ENCODE measurements at places on chromosomes 13 and 19. TPM values are rescaled to one million over a fixed set of nuclear protein-coding genes. Genes with fewer than 3 reads are reported as not detected.
A peak's percentile ranks its signal among the peaks of the same experiment; 100 is the strongest.

DNA sequence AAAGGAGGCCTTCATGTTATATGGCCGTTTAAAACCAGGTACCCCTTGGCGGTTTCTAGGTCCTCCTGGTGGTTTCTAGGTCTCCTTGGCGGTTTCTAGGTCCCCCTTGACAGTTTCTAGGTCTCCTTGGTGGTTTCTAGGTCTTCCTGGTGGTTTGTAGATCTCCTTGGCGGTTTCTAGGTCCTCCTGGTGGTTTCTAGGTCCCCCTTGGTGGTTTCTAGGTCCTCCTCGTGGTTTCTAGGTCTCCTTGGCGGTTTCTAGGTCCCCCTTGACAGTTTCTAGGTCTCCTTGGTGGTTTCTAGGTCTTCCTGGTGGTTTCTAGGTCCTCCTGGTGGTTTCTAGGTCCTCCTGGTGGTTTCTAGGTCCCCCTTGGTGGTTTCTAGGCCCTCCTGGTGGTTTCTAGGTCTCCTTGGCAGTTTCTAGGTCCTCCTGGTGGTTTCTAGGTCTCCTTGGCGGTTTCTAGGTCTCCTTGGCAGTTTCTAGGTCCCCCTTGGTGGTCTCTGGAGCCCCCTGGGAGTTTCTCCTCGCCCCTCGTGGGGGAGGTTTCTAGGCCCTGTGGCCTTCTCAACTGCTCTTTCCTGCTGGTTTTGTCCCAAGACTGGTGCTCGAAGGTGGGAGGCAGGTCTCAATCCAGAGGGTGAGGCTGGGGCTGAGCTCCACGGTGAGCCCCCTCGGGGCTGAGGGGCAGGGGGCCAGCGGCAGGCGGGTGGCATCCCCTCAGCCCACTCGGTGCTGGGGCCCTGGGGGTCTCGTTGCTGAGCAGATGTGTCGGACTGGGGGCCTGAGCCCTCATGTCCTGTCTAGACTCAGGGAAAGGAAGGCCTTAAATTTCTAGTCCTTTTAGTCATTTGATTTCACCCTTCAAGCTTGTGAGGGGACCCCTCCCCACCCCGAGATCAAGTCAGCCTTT lies 8.0 kb downstream of the HCN2 start:
- no peaks in the 10 kb centered on the region for H3K27me3 ChIP-seq
- no peaks in the 10 kb centered on the region for H3K4me1 ChIP-seq
- no peak for DNase-seq
- H3K4me3 ChIP-seq: no peak overlapping the region

GRCh38 chr13:60143775-60144174 lies 20.0 kb downstream of the DIAPH3 start:
- no peaks in the 10 kb centered on the region for H3K4me1 ChIP-seq
- no peaks in the 10 kb centered on the region for H3K27me3 ChIP-seq
- no peak overlapping the region for H3K4me3 ChIP-seq
- H3K36me3 ChIP-seq: no peaks in the 10 kb centered on the region
- DNase-seq: no peak

DNA sequence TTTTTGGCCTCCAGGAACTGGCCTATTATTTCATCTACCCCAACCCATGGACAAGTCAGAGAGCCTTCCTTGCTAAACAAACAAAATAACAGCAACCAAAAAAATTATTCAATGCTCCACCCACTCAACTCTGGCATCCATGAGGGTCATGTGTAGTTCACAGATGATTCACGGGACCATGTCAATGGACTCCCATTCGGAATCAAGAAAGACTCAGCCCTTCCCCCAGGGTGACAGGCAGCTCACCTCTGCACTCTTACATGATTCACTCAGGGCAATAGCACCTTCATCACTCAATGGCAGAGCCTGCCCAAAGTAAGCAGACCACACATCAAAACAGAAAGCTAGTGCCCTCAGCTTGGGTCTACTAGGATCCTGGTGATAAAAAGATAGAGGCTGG lies 14.3 kb upstream of the SCEL start:
- H3K27me3 ChIP-seq: no peaks in the 10 kb centered on the region
- H3K4me3 ChIP-seq: no peak overlapping the region
- H3K36me3 ChIP-seq: no peaks in the 10 kb centered on the region

- H3K27ac ChIP-seq: peak overlapping the region; percentile 70
- H3K4me3 ChIP-seq: no peak overlapping the region
- DNase-seq: no peak
- H3K36me3 ChIP-seq: no peaks in the 10 kb centered on the region
- H3K27me3 ChIP-seq: no peaks in the 10 kb centered on the region
- no peaks in the 10 kb centered on the region for H3K4me1 ChIP-seq
Measured at GRCh38 chr19:18644196-18645034, 7.6 kb downstream of the KLHL26 start.

- H3K4me3 ChIP-seq: no peak overlapping the region
- no peaks in the 10 kb centered on the region for H3K36me3 ChIP-seq
- no peak for DNase-seq
- no peaks in the 10 kb centered on the region for H3K27me3 ChIP-seq
Measured at GRCh38 chr13:84870190-84870589, 929.0 kb downstream of the SLITRK6 start.

GRCh38 chr19:13788991-13789390 lies 6.3 kb upstream of the ZSWIM4 start:
- peak; percentile 67 for DNase-seq
- H3K4me1 ChIP-seq: no peaks in the 10 kb centered on the region
- no peaks in the 10 kb centered on the region for H3K36me3 ChIP-seq
- peak overlapping the region; percentile 77 for H3K27ac ChIP-seq
- H3K27me3 ChIP-seq: no peaks in the 10 kb centered on the region
- no peak overlapping the region for H3K4me3 ChIP-seq

DNA sequence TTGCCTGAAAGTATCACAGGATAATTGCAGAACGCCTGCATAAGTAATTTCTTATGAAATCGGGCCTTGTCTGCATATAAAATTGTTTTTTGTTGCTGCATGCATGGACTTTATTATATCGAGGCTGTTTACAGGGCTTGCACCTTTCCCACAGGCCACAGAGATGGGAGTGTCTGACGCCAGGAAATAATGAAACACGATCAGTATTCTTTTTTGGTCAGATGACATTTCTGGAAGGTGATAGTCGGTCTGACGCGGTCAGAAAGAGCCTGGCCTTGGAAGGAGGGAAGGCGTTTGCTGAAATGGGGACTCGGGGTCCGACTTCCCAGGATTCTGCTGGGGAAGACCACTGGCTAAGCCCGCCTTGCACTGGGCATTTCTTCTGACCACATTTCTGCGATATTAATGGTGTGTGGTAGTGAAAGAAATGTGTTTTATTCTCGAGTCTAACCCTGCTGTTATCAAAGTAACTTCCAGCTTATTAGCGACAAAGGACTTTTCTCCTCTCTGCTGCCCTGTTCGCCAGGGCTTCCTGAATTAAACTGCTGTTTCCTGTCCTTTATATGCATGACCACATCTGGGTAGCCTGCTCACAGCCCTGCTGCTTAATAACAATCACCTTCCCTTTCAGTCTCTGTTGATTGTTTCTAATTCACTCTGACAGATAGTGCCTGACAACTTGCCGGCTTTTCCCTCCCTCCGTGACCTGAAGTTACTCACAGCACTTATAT lies 11.6 kb upstream of the ZNF536 start:
- H3K4me3 ChIP-seq: no peak overlapping the region
- H3K27me3 ChIP-seq: no peaks in the 10 kb centered on the region
- no peaks in the 10 kb centered on the region for H3K36me3 ChIP-seq
- H3K4me1 ChIP-seq: no peaks in the 10 kb centered on the region

- no peak overlapping the region for H3K4me3 ChIP-seq
- DNase-seq: no peak
- H3K27ac ChIP-seq: peak overlapping the region; percentile 79
- peaks cover 12% of the 10 kb centered on the region for H3K4me1 ChIP-seq
Measured at GRCh38 chr13:110249326-110249725, 57.6 kb downstream of the COL4A1 start.

GRCh38 chr19:16615808-16616207 lies 12.2 kb downstream of the MED26 start:
- DNase-seq: no peak
- H3K27ac ChIP-seq: no peak overlapping the region
- no peaks in the 10 kb centered on the region for H3K36me3 ChIP-seq
- H3K4me3 ChIP-seq: no peak overlapping the region
- no peaks in the 10 kb centered on the region for H3K27me3 ChIP-seq

DNA sequence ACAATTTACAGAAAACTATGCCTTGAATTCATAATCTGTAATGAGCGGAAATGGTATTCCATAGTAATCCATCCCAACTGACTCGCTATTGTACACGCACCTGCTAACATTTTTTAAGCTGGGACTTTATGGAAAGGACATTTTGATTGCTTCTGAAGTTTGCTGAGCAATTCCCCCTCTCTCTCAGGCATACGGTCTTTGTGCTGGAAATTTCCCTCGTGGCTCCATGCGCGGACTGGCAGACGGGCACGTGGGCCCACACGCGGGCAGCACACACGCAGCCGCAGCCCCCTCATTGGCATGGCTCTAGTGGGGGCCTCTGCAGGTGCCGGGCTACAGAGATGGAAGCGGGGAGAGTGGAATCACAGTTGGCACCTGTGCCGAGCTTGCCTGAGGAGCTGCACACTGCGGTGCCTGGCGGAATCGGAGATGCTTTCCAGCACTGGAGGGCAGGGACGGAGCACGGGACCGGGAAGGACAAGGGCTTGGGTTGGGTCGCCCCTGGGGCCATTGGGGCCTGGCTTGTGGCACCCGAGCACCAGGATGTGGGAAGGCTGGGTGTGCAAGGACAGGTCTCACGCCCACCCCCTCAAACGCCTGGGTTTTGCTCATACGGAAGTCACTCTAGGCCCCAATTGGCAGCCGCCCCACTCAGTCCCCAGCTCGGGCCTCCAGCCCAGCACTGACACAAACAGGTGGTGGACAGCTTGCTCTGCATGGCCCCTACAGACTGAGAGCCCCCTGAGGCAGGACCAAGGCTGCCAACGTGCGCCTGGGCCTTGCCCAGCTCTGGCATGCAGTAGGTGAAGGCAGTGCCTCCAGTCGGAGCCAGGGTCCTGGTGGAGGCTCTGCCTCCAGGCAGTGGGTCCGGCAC lies 30.2 kb upstream of the CCNE1 start:
- H3K4me1 ChIP-seq: no peaks in the 10 kb centered on the region
- H3K4me3 ChIP-seq: no peak overlapping the region
- no peaks in the 10 kb centered on the region for H3K27me3 ChIP-seq
- no peak for DNase-seq
- H3K27ac ChIP-seq: no peak overlapping the region

DNA sequence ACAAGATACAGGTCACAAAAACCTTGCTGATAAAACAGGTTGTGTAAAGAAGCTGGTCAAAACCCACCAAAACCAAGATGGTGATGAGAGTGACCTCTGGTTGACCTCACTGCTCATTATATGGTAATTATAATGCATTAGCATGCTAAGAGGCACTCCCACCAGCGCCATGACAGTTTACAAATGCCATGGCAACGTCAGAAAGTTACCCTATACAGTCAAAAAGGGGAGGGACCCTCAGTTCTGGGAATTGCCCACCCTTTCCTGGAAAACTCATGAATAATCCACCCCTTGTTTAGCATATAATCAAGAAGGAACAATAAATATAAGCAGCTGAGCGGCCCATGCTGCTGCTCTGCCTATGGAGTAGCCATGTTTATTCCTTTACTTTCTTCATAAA lies 434.1 kb downstream of the ZNF536 start:
- no peaks in the 10 kb centered on the region for H3K4me1 ChIP-seq
- H3K36me3 ChIP-seq: no peaks in the 10 kb centered on the region
- no peak for DNase-seq

DNA sequence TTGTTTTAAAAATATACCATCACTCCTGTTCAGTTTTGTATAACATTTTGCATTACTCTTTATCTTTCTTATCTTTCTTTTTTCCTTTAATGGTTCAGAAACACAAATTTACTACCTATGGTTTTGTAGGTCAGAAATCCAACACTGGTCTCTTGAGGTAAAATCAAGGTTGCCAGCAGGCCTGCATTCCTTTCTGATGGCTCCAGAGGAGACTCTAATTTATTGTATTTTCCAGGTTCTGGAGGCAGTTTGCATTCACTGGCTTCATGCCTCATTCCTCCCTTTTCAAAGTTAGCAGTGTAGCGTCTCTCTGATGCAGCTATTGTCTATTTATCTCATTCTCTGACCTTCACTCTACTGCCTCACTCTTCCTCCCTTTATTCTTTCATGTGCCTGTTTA lies 767.4 kb downstream of the SLITRK6 start:
- H3K36me3 ChIP-seq: no peaks in the 10 kb centered on the region
- H3K27ac ChIP-seq: no peak overlapping the region
- no peak overlapping the region for H3K4me3 ChIP-seq
- H3K27me3 ChIP-seq: no peaks in the 10 kb centered on the region

- DNase-seq: no peak
- no peak overlapping the region for H3K27ac ChIP-seq
- no peaks in the 10 kb centered on the region for H3K4me1 ChIP-seq
- H3K27me3 ChIP-seq: no peaks in the 10 kb centered on the region
- H3K4me3 ChIP-seq: no peak overlapping the region
- H3K36me3 ChIP-seq: no peaks in the 10 kb centered on the region
Measured at GRCh38 chr19:2619076-2619475, 83.4 kb downstream of the GNG7 start.

Gene SCGB2B2
- total RNA-seq: 2.2 TPM

Gene C19orf81
- not detected for total RNA-seq

Gene HDGFL2
- 23.6 TPM for total RNA-seq

Data from aorta (tissue), 5 donors.